Mucosa of gallbladder (tissue), 1 donor: ENCODE measurements at places on chromosomes 4 and X. TPM values are rescaled to one million over a fixed set of nuclear protein-coding genes. Genes with fewer than 3 reads are reported as not detected.

RBBP7 gene
- total RNA-seq: 88.2 TPM

CPZ gene
- 6.3 TPM for total RNA-seq

DGAT2L6 gene
- not detected for total RNA-seq

ATOH1 gene
- not detected for total RNA-seq

SLIT2 gene
- total RNA-seq: 19.1 TPM

STARD8 gene
- 6.1 TPM for total RNA-seq

KLHL34 gene
- total RNA-seq: 0.29 TPM

TMPRSS11A gene
- total RNA-seq: not detected

CT55 gene
- not detected for total RNA-seq

GLRB gene
- total RNA-seq: 2.7 TPM

NPY1R gene
- total RNA-seq: 6.3 TPM

PDLIM3 gene
- total RNA-seq: 85.5 TPM

GK2 gene
- not detected for total RNA-seq

AWAT2 gene
- not detected for total RNA-seq

MAGEB3 gene
- total RNA-seq: not detected

TASL gene
- 3.1 TPM for total RNA-seq

DKC1 gene
- total RNA-seq: 26.9 TPM

SOX3 gene
- not detected for total RNA-seq
